ENCODE measurements at places on chromosomes 12 and 14.

DNA sequence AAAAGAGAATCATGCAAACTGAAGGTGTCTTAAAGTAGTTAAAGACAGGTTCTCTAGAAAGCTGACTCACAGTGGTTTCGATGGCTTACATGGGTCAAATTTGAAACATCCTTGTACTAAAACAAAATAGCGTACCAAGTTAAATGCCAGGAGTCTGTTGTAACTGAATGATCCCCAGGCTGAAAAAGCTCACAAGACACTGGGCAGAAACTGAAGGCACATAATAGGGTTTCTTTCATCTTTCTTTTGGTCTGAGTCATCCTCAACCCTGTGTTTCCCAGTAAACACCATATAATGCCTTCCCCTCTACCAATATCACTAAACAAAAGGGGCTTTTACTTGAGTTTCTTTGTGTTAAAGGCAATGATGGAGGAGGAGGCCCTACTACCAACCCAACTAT lies 12.8 kb downstream of the ZFYVE1 start:
- DNase-seq, result no peak

GRCh38 chr12:25264114-25264513 lies 13.4 kb upstream of the KRAS start:
- DNase-seq, result no peak

DNA sequence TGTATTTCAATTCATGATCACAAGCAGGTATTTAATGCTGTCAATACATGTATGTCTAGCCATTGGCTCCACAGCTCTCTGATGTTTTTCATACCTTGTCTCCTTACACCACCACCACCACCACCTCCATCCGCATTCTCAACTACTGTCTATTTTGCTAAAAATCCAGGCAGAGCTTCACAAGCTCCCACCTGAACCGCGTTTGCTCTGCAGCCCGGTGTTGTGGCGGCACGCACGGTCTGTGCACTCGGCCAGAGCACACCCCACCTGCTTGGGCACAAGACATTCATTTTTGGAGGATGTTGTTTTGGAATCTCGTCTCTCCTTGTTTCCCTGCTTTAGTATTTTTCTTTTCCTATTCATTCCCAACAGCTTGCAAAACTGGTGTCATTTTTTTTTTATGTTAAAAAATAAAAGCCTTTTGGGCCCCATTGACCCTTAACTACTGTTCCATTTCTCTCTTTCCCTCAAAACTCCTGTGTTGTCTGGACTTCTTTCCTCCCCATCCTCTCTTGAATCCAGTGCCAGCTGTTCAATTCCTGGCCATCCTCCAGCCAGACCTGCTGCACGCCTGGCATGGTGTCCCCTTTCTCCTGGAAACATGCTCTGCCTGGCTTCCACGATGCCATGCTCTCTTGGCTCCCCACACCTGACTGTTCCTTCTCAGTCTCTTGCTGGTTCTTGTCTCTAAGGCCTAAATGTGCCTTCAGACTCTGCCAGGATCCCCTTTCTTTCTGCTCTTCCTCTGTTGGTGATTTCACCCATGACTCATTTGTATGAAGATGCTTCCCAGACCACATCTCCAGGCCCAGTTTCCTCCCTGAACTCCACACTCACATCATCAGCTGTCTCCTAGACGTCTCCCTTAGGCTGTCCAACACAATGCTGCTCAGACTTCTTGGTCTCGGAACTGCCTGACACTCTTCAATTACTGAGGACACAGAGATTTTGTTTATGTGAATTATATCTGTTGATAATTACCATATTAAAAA lies 37.9 kb downstream of the PIWIL1 start:
- no peak for DNase-seq

DNA sequence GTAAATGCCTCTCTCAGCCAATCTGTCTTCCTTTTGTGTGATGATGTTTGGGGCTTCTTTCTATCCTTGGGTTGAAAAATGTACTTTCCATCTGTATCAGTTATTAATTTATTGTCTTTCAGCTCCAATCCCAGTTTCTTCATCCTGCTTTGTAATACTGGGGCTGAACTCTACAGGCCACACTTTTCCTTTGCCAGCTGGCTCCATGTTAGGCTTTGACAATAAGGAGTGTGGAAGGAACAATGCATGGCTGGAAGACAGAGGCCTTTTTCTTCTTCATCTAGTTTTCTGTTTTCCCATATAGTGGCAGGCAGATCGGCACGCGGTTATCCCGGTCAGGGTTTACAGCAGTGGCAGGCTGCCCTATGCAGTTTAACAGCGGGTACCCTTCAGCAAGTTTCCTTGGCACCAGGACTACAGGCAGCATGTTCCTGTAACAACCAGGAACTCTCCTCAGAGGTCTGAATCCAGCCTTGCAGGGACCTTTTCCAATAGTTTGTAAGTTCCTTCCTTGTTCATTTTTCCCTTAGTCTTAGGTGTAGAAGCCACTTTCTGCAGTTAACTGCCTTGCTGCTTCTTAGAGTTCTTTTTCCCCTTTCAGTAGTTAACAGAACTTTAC lies 38.5 kb upstream of the CRACR2A start:
- no peak for DNase-seq

DNA sequence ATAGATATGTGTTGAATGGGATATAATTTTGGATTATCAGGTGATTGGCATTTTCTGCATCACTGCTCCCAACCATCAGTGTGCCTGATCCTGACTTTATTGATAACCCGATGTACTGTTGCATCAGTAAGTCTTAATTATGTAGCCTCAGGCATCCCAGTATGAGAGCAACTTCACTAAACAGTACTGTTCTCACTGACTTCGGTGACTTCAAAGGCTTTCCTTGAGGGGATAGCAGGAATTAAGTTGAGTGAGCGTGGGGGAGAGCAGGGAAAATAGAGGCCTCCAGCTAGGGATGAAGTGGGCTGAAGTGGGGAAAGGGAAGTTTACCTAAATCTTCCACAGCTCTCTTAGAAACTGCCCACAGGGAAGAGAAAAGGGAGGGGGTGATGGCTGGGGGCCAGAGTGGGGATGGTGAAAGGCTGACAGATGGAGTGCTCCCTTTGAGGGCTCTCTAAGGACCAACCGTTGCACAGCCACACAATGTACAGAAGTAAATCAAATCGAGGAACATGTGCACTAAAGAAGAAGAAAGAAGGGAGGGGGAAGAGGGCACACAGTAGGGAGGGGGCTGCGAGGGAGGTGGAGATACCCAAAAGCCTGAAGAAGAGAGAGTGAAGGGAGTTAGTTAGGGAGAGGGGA lies 10.7 kb upstream of the NEUROD4 start:
- DNase-seq, result no peak

DNA sequence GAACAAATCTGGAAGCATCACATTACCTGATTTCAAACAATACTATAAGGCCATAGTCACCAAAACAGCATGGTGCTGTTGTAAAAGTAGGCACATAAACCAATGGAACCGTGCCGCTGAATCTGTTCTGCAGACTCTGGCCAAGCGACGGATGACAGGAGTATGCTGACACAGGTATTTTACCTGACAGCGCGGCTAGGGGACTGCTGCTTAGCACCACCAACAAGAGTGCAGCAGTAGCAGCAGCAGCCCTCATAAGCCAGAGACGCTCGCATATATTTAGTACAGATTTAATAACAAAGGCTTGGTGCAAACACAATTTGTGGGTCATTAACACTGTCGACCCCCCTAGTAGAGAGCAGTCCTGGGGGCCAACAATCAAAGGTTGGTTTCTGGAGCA lies 677.6 kb upstream of the LMO3 start:
- DNase-seq, result no peak

GRCh38 chr14:101475456-101476257 lies 85.6 kb upstream of the DIO3 start:
- DNase-seq, result no peak

DNA sequence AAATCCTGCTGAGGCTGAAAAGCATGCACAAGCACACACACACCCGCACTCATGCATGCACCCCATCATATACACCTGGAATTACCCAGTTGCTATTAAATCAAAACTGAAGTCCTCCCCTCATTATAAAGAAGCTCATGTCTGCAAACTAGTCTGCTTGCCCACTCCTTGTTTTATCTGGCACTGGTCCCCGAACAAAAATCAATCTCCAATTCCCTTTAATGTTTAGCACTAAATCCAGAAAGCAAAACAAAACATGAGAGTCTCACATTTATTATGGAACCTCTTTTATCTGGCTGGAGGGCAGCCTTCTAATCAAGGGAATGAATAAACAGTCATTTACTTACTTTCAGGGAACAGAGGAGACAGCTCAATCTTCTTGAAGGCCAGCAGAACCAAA lies 1093.4 kb upstream of the FLRT2 start:
- DNase-seq, result no peak

DNA sequence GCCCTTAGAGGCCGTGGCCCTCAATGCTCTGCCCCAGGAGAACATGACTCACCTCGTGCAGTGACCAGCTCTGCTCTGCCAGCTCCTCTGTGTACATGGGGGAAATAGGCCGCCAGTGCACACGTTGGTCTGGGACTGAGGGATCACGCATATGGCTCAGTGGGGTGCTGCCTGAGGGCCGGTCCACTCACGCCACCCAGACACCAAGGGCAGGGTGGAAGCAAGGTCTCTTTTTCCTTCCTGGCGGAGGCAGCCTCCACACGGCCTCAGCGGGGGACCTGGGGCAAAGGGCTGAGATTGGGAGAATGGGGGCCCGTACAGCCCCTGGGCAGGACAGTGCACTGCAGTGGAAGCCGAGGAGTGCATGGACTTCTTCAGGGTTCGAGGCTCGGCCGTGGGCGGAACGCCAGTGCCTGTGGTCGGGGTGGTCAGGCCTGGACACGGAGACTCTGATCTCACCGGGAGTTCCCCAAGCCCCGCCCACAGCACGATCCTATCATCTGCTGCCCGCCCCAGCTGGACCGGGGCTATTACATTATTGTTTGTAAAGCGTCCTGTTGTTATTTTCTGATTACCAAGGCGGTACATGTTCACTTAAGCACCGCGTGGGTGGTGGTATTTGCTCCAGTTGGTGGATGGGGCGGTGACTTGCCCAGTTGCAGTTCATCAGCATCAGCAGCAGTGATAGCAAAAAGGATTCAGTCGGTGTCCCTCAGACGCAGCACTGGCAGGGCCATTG lies 38.8 kb upstream of the TDRD9 start:
- no peak for DNase-seq

GRCh38 chr12:16037533-16037932 lies 126.4 kb downstream of the DERA start:
- no peak for DNase-seq

DNA sequence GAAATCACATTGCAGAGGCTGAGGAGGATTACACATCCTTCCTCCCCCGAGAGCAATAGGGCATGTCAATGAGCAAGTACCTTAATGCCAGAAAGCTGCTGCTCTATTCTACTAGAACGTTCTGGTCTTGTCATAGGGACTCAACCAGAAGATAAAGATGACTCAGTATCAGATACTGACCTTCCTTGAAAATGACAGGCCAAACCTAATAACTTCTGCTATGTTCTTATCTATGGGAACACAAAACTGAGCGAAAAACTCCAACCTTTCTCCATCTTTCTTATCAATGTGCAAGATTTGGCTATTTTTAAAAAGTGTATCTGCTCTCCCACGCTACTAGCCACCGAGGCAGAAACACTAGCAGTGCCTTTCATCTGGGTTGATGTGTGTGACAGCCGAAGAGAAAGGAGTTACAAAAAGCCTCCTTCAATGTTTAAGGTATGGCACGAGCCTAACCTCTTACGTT lies 5.5 kb downstream of the CCDC92 start:
- DNase-seq, result no peak

DNA sequence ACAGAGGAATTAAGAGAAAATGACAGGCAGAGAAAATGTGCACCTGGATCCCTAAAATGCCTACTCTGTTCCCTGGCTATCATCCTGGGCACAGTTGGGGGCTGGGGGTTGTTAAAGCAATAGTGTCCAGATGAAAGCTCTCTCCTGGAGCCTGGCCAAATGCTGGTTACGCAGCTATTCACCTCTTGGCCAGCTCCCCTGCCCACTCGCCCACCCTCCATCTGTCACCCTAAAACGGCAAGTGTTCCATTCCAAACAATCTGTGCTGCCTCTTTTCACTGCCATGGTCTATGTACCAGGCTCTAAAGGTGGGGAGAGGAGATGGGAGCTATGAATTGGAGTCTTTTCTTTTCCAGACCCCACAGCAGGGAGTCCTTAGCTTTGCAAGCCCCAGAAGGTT lies 24.7 kb upstream of the NPFF start:
- no peak for DNase-seq

DNA sequence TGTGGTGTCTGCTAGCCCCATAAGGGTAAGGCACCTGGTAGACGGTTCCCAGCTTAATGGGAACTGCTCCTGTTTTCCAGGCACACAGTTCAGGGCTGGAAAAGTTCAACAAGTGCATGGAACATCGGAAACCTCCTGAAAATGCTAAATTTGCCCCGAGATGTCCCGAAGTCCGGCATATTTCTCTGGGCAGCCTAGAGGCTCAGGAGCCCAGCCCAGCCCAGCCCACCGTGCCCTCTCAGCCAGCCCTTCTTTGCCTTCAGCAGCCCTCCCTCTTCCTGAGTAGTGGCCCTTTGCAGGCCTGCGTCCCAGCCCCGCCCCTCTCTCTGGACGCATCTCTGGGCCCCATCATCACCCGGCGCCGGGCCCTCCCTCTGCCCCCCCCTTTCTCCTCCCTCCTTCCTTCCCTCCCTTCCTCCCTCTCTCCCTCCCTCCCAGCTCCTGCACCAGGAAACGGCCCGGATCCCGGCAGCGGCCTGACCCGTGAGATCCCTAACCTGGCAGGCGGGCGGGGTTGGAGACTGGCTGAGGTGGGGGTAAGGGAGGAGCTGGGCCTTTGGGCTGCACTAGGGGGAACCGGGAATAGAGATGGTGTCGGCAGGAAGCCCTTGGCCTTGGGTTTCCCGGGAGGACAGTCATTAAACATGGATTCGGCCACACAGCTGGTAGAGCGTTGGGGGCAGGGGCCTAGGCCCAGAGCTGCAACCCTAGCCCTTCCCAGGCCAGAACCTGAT lies at the start of gene BCL2L2:
Gene BCL2L2, plus strand, starts transcription at position 422 of the 734 bp plus-strand sequence. CDS start 935 bp downstream, outside the sequence.
- DNase-seq, result no peak
